MG63 (cell line): ENCODE measurements at places on chromosomes 13 and 19. TPM values are rescaled to one million over a fixed set of nuclear protein-coding genes. Genes with fewer than 3 reads are reported as not detected.

The KCNRG gene
- 5.6 TPM in 1 of 2 replicates, not detected in the other for total RNA-seq

DNA sequence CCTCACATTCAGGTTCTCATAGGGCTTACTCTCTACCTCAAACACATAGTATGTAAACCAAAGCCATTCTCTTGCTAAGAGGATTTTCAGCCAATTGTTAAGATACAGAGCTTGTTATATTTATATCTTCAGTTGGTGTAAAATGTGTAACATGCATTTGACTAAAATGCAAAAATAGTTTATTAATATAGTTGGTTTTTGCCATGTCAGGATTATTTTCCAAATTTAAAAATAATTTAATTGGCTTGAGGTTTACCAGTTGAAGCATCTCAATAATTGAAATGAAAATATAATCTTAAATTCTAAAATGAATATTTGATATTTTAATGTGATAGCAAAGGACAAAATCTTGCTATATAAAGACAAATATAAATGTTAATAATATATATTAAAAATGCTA, 7.2 kb downstream of the MICU2 start:
- no peak for DNase-seq

DNA sequence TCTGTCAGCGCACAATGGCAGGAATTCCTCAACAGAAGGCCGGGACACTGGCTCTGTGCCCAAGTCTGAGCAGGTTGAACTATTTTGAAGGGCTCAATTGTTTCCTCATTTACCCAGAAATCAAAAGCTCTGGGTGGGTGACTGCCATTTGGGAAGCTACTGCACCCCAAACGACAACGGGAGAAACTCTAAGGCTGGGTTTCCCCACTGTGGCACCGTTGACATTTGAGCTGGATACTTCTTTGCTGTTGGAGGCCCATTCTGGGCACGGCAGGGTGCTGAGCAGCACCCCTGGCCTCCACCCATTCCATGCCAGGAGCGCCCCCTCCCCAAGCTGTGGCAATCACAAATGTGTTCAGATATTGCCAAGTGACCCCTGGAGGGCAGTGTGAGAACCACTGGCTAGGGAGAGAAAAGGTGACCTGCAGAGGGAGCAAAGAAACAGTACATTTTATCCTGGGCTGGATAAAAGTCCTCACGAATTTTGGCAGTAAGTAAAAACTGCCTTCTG, 62.5 kb downstream of the RFX2 start:
- DNase-seq, result peak; percentile 33

GRCh38 chr19:9996541-9996940, 13.8 kb downstream of the COL5A3 start:
- no peak for DNase-seq

DNA sequence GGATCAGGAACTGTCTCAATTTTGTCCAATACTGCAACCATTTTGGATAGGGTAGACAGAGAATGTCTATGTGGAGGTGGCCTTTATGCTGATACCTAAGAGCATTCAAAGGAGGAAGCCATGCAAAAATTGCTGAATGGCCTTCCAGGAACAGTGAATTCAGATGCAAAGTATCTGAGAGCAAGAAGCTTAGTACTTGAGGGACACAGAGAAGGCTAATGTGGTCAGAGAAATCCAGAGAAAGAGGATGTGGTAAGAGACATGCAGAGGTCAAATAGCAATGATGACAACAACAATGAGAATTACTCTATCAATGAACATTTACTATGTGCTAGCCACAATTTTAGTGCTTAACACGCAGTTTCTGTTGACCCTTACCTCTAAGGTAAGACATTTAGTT, 785.6 kb upstream of the KLHL1 start:
- no peak for DNase-seq

- no peak for DNase-seq
These were observed 122.5 kb downstream of the CDK8 start for GRCh38 chr13:26376430-26376829.

The SIGLEC12 gene
- not detected in 2 replicates for total RNA-seq

The STK11 gene
- 43.2 and 51.5 TPM in 2 replicates for total RNA-seq

- DNase-seq, result no peak
These were observed 19.0 kb upstream of the ACOD1 start for GRCh38 chr13:76929320-76929719.

DNA sequence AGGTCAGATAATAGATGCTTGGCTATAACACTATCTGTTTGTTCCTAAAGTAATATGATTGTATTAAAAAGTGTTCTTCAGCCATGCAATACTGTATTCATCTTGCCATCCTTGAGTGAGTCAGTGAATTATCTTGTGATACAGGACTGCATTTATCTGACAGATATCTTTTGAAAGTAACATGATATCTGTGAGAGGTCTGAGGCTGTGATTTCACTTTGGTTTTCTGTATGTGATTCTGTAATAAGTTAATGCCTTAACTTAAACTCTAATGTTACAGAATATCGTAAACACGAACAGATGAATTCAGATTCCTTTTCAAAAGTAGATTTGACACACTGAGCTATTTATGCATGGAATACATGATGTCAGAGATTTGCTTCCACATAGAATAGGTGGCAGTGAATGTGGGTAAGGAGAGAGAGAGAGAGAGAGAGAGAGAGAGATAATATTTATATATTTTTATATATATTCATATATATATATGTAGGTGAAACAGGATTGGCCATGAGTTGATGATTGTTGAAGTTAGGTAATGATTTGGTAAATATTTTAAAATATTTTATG, 97.9 kb upstream of the RNF113B start:
- no peak for DNase-seq
